ENCODE measurements at places on chromosomes 11 and 22.
A peak's percentile ranks its signal among the peaks of the same experiment; 100 is the strongest.

GRCh38 chr11:116170526-116171120 lies 602.2 kb downstream of the BUD13 start:
- DNase-seq, result no peak

GRCh38 chr11:25094085-25094802 lies 597.4 kb downstream of the LUZP2 start:
- DNase-seq, result no peak

DNA sequence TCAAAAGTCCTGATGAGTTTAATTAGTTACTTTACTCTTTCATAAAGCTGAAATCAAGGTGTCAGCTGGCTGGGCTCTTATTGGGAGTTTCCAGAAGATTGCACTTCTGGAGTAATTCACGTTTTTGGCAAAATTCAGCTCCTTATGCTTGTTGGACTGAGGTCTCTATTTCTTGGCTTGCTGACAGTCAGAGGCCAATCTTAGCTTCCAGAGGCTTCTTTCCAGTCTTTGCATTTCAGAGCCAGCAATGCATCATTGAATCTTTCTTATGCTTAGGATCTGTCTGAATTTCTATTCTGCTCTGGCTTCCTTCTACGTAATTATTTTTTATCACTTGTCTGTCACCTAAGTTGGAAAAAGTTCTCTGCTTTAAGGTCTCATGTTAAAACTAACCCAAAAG lies 91.4 kb upstream of the SYN3 start:
- no peak for DNase-seq

DNA sequence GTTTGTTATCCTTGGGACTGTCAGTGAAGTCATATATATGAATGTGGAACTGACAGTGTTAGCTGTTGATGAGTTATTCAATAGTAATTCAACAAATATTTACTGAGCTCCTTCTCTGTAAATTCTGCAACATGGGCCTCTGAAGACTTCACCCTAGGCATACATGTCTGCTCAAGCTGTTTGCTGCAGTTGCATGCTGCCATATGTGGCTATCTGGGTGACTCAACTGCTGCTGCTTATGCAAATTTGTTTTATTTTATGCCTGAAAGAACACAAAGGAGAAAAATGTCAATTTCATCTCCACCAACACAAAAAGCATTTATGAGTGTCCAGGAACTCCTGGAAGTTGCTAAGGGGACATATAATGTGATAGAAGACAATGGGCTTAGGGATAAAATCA lies 417.6 kb downstream of the AASDHPPT start:
- no peak for DNase-seq

- no peak for DNase-seq
Measured at GRCh38 chr22:30969532-30970355, 679 bp downstream of the TUG1 start.

DNA sequence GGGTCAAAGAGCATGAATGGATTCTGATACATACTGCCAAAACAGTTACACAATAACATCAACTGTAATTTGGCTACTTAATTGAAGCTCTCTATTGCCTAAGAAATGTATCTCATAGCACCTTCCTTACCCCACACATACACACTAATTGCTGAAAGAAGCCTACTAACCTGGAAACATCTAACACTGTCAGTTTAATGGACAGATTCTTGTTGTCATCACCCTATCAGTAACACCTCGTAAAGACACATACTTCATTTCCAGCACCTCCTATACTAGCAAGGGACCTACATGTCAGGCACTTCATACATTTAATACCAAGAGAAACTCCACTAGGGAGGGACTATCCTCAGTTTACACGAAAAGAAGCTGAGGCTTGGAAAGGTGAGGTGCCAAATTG lies 9.9 kb downstream of the NAP1L4 start:
- no peak for DNase-seq

DNA sequence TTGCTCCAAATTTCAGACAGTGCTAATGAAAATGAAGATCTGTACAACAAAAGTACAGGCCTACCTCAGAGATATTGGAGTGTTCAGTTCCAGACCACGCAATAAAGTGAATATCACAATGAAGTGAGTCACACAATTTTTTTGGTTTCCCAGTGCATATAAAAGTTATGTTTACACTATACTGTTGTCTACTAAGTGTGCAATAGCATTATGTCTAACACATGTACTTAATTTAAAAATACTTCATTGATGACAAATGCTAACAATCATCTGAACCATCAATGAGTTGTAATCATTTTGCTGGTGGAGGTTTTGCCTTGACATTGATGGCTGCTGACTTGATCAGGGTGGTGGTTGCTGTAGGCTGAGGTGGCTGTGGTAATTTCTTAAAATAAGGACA lies 60.6 kb upstream of the E2F8 start:
- DNase-seq, result no peak

DNA sequence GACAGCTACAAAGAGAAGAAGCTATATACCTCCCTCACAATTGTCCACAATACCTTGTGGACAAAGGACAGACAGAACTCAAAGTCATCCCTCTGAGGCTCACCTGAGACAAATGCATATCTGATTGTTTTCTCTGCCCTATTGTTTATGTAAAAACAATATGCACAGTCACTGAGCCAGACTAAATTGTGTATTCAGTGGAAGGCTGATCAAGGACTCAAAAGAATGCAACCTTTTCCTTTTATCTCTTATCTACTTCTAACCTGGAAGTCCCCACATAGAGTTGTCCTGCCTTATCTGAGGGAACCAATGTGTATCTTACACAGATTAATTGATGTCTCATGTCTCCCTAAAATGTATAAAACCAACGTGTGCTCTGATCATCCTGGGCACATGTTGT lies 13.9 kb upstream of the MED17 start:
- DNase-seq, result no peak

DNA sequence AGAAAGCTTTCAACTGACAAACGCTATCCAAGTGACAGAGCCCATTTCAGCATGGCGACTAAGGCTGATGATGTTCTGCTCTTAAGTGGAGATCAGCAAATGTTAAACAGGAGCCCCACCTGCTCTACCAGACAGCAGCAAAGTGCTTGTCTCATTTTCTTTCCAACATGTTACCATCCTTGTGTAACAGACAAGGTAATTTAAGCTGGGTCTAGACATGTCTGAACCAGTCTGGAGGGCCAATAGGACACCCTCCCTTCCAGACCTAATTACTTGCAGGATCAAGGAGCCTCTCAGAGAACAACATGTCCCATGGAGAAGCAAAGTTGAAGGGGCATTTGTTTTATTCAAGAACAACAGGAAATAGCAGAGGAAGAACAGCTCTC lies 3.9 kb upstream of the LMO2 start:
- DNase-seq, result no peak

- DNase-seq, result no peak
Measured at GRCh38 chr11:76074148-76075095, 131.9 kb downstream of the WNT11 start.

- DNase-seq, result no peak
Measured at GRCh38 chr11:78224906-78225420, 36.2 kb downstream of the USP35 start.

DNA sequence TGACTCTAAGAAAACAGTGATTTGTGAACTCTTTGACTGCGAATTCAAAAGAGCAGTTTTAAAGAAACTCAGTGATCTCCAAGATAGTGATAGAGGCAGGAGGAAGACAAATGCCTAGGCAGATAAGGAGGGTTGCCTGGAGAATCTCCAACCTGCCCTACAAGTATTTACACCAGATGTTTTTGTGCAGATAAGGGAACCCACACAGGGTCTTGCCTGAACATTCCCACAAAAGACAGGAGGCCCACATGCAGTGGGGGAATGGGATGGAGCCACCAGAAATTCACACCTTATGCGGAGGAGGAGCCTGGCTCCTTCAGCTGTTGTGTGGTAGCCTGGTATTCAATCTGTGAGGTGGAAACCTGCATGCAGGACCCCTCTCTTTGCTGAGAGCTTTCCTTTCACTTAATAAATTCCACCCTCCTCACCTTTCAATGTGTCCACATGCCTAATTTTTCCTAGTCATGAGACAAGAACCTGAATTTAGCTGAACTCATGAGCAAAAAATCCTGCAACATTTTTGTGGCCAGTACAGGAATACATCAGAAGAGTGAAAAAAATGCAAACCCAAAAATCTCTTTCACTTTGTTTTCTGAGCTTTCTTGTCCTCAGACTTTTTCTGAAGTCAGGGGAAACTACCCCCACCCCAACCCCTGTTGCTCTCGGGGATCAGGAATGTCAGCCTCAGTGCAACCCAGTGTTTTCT lies 8.1 kb upstream of the GLYAT start:
- DNase-seq, result no peak

DNA sequence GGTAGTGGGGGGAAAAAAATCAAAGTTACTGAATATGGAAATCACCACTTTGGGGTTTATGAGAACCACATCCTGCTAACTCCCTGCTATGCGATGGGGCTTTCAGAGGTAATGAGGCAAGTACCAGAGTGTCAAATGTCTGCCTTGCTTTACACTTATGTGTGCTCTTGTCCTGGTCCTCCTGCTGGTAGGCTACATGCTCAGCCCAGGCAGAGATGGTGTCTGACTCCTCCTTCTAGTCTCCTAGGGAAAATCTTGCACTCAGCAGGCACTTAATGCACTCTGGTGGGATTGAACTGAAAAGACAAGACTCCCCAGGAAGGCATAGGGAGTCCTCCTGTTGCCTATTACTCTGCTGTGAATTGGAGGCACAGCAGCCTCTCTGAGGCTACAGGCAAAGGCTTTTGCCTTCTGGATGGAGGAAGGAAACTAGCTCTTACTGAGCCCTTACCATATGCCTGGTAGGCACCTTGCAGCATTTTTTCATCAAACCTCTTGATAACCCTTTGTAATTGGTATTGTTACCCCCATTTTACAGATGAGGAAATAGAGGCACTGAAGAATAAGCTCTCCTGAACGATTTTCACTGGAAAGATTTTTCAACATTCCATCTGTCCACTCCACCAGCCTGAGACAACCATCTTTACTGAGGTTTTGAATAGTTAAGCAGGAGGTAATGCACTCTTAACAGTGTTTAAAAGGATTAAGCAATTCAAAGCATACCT lies 132.1 kb upstream of the PAX6 start:
- DNase-seq, result no peak

DNA sequence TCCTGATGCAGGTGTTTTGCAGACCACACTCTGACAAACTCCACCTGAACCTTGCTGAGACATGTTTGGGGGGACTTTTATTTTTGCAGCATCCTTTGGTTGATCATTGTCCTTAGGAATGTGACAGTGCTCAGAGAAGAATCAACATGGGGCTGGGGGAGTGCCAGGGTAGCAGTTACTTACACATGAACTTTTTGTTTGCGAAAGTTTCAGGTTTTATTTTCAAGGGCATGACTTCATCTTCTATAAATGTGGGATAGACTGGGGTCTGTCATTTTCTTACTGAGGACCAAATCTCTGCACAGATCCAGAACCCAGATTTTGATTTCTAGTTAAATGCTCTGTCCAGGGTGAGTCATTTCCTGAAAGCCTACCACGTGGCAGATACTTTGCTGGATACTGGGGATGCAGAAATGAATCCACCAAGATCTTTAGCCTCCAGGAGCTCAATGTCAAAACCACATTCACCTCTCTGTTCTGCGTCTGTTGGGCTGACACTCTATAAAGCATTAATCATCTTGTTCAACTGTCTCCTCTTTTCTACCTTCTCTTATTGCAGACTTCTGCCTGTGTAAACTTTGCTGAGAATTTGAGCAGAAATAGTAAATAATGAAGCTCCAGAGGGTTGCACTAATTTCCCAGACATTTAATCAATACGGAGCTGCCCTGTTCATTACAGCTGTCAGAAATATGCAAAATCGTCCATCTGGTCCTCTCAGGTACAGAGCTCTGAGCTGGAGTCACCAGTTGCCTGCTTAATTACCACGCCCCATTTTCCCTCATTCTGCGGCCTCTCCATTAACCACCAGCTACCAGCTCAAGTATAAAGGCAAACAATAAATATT lies 387.9 kb downstream of the MIAT start:
- no peak for DNase-seq

DNA sequence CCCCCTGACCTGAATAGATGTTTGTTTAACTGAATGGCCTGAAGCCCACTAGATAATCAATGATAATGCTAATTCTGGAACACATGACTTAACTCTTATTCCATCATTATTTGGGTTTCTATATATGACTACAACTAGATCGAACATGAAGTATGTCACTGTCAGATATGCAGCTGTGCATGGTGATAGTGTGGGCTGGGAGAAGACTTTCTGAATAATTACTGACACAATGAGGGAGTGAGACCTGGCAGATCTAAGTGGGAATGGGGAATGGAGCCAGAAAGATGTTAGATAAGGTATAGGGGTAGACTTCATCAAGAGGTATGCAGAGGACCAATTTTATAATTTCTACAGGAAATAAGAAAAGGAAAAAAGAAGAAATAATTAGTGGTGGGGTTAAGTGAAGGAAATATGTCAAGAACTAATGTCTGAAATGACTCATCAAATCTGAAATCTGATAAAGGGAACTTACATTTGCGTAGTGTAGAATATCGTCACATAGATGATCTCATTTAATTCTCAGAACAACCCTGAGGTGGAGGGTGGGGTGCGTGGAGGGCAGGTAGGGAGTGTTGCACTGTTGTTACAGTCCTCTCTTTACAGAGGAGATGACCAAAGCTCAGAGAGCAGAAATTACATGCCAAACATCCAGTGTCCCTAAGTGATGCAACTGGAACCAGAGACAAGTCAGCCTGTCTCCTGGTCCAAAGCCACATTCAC lies 68.2 kb upstream of the EED start:
- no peak for DNase-seq

- no peak for DNase-seq
Measured at GRCh38 chr11:46347637-46348311, 511 bp downstream of the DGKZ start.

DNA sequence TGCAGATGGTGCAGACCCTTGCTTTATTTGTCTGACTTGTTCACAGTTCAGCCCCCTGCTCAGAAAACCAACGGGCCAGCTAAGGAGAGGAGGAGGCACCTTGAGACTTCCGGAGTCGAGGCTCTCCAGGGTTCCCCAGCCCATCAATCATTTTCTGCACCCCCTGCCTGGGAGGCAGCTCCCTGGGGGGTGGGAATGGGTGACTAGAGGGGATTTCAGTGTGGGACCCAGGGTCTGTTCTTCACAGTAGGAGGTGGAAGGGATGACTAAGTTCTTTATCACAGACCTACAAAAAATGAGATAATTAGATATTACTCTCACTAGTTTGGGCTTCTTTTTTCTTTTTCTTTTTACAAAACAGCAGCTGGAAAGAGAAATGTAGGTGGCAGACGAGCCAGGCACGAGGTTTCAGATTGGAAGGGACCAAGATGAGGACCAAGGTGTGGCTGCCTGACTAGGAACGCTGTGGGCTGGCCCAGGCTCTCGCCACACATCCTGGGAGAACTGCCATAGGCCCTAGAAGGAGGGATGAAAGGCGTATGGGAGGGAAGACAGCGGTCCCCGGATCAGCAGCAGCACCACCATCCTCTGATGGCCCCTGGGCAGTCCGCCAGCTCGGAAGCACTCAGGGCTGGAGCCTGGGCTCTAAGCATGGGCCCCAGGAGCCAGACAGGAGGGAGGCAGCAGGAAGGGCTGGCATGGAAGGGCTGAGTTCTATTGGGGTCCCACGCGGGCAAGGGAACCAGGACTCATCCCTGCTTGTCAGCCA lies 14.2 kb downstream of the TXN2 start:
- DNase-seq, result no peak

- DNase-seq, result peak; percentile 20
Measured at GRCh38 chr11:119509969-119510401, 87.0 kb upstream of the THY1 start.

GRCh38 chr11:98720951-98721350 lies 299.8 kb upstream of the CNTN5 start:
- DNase-seq, result no peak

- DNase-seq, result no peak
Measured at GRCh38 chr22:26395926-26396325, 33.1 kb upstream of the ASPHD2 start.

- DNase-seq, result no peak
Measured at GRCh38 chr22:23984430-23984829, 4.5 kb downstream of the GSTT2 start.
